ENCODE measurements at places on chromosomes 12 and 14. TPM values are rescaled to one million over a fixed set of nuclear protein-coding genes. Genes with fewer than 3 reads are reported as not detected.

- no peak for DNase-seq
These were observed 3.1 kb upstream of the AP4S1 start for GRCh38 chr14:31022386-31022785.

- DNase-seq: no peak
These were observed 165.2 kb downstream of the BRMS1L start for GRCh38 chr14:35991356-35991755.

DNA sequence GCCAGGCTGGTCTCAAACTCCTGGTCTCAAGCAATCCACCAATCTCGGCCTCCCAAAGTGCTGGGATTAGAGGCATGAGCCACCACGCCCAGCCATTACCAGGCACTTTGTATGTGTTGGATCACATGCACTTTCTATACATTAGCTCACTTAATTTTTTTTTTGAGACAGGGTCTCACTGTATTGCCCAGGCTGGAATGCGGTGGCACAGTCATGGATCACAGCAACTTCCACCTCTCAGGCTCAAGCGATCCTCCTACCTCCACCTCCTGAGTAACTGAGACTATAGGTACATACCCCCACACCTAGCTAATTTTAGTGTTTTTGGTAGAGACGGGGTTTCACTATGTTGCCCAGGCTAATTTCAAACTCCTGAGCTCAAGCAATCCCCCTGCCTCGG, 203.0 kb upstream of the MYL2 start:
- DNase-seq: no peak

- no peak for DNase-seq
These were observed 107.0 kb downstream of the VRK1 start for GRCh38 chr14:96904201-96904600.

Gene ASPG
- 0.94 TPM for total RNA-seq
